SK-N-DZ (cell line): ENCODE measurements at places on chromosomes 16 and 17.

DNA sequence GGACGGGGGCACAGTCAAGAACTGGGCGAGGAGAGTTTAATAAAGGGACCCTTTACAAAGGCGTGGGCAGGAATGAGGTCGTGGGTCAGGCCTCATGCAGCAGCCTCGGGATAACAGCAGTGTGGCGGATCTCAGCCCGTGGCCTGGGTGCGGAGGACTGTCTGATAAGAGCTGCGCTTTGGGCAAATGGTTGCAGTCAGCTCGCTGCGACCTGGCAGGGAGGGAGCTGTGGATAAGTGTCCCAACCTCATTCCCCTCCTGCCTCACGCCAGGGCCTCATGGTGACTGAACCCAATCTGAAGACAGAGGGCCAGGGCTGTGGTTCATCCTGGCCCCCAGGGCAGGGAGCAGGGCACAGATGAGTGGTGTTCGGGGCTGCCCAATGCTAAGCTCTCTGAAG lies 13.6 kb downstream of the SMTNL2 start:
- DNase-seq: no peak

DNA sequence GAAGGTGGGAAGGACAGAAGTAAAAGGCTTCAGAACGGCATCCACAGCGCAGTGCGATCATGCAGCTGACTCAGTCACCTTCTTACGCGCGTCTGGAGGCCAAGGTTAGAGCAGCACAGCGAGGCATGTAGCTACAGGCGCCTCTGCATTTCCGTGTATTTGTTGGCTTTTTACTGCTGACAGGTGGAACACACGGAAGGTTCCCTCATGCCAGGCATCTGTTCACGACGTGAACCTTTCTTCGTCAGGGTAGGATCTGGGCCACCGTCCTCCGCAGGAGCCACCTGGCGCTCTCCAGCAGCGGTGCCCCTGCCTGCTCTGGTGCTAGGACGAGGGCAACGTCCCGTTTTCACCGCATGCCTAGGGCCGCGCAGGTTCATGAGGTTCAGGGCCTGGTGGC lies 15.3 kb downstream of the TMEM204 start:
- DNase-seq: no peak

DNA sequence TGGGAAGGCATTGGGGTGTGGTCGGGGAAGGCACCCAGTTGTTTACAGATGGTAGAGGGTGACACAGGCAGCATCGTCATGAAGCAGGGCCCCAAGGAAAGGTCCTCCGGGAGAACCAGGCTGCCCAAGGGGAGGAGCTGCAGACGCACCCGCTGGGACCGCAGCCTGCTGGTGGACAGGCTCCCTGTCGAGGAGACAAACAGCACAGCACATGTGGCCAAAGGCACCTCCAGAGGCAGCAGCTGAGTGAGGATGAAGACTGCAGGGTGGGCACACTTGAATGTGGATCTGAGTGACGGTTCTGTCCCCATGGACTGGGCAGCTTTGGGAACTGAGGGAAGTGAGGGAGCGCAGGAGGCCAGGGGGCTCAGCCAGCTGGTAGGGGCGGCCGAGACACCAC lies 12.4 kb downstream of the CHMP1A start:
- no peak for DNase-seq

DNA sequence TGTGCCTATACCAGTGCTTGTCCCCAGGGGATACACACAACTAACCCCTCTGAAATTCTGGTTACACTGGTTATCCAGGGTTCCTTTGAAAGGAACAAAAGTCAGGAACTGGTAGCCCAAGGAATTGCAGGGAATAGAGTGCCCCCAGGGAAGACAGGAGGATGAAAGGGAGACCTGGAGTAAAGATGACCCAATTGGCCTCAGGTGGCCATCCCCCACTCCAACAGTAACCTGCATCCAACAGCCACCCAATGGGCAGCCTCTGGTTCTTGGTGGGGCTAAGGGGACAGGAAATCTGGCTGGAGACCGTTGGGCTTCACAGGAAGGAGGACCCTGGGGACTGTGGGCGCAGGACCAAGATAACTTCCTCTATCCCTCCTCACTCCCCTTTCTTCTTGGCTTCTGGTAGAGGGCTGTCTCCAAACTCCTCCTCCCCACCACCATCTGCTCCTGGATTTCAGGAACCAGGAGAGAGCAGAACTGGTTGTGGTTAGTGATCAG lies 826 bp upstream of the MPO start:
- DNase-seq: no peak

GRCh38 chr17:78748048-78748729 lies 33.9 kb downstream of the CYTH1 start:
- no peak for DNase-seq

GRCh38 chr17:16293931-16294330 lies 59.3 kb downstream of the CENPV start:
- DNase-seq: no peak

DNA sequence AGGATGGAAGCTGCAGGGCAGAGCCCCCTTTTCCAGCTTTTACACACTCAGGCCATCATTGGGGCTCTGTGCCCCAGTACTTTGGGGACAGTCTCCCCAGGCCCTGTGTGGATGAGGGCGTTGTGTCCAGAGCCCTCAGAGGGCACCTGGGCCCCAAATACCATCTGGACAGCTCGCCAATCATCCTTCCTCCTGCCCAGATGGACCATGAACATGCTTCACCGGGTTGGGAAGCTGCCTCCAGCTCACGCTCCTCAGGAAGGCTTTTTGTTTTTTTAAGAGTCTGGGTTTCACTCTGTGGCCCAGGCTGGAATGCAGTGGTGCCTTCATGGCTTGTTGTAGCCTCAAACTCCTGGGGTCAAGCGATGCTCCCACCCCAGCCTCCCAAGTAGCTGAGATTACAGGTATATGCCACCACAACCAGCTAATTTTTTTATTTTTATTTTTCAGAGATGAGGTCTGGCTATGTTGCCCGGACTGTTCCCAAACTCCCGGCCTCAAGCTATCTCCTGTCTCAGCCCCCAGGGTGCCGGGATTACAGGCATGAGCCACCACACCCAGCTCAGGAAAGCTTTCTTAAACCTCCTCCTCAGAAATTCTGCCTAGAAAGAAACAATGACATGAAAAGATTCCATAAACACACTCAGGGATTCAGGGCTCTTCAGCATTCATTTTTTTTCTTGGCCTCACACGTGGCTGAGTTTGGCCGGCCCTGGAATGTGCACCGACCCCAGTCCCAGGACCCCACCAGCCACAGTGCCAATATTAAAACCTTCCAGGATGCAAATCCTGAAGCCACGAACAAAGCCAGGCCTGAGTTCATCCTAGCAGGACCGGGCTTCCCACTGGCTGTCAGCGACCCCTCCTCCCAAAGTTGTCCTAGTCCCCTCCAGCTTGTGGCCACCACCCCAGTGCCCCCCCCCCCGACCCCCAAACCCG lies 27.4 kb upstream of the ZNF423 start:
- DNase-seq: no peak

GRCh38 chr16:7509963-7510601 lies 177.4 kb downstream of the RBFOX1 start:
- DNase-seq: no peak

DNA sequence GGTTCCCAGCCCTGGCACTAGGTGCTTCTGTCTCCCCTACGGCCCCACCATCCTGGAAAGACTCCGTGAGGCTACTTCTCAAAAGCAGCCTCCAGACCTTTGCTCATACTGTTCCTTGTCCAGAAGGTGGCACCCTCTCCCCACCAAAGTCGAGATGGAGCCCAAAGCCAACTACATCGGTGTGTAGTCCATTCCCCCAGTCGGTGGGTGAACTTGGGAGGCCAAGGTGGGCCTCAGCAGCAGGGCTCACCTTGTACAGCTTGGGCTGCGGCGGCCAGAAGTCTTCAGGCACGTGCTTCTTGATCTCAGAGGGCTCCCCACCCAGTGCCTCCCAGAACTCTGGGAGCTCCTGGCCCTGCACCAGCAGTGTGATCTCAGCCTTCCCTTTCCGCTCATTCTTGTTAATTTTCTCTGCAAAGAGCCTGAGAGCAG lies 10.2 kb downstream of the FLII start:
- peak; percentile 81 for DNase-seq

- DNase-seq: peak; percentile 70
Observed at GRCh38 chr17:80491478-80492342, 15.3 kb upstream of the NPTX1 start.

DNA sequence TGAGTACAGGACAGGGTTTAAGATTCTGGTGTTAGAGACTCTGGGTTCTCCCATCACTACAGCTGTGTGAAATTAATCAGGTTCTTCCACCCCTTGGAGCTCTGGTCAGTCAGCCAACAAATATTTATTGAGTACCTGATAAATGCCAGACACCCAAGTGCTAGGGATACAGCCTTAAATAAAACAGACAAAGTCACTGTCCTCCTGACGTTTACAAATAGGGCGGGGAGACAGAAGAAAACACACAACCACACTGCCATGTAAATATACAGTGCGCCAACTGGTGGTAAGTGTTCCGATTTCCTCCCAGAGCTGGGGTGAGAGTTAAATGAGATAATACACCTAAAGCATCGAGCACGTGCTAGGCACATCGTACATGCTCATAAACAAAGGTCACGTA lies 121.0 kb downstream of the COPRS start:
- no peak for DNase-seq

DNA sequence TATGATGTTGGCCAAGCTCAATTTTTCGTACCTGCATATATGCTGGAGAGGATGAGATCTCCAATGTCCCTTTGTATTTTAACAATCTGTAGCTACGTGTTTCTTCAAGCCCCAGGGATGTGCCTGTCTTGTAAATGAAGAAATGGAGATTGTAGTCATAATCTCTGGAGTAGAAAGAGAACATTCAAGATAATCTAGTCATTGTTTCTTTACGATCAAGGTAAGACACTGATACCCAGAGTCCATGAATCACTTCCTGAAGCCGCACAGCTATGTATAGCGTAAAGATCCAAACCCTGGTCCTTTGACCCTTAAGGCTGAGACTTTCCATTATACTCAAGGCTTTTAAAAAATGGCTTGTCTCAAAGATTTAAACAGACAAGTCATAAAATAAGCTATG lies 205.5 kb downstream of the HS3ST3B1 start:
- no peak for DNase-seq

- peak; percentile 24 for DNase-seq
Observed at GRCh38 chr17:29760279-29761039, 137.7 kb upstream of the CORO6 start.
